ENCODE measurements at places on chromosomes 7 and 10.

- DNase-seq, result no peak
Measured at GRCh38 chr10:100693821-100694220, 51.6 kb upstream of the PAX2 start.

- DNase-seq, result no peak
Measured at GRCh38 chr7:16587129-16587528, 58.4 kb downstream of the ANKMY2 start.

DNA sequence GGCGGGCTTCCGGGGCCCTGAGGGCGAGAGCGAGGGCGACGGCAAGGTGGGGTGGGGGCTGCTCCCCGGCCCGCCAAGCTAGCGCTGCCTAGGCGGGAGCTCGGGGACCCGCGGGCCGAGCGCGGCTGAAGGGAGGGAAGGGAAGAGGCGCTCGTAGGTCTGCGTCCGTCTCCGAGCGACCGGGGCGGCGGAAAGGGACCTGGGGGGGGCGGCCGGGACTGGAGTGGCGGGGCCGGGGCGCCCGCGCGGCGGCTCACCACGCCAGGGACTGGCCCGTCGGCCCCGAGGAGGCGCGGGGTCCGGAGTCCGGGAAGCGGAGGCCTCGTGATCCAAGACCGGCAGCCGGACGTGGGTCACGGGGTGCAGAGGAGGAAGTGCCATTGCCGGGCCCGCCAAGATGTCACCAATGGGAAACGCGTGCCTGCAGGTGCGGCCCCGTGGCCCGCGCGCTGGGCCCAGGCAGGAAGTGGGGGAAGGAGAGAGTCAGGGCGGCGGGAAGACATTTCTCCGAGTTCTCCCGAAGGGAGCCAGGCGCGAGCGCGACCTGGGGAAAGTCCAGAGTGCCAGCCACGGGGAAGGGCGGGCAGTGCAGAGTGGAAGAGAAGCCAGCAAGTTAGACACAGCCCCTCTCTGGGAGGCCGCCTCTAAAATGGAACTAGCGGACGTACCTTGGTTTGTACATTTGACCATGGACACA, 11.9 kb downstream of the HNRNPF start:
- peak; percentile 86 for DNase-seq

- no peak for DNase-seq
Measured at GRCh38 chr10:63573068-63573697, 52.0 kb downstream of the REEP3 start.

GRCh38 chr10:31927565-31927883, 1.1 kb downstream of the ARHGAP12 start:
- no peak for DNase-seq

DNA sequence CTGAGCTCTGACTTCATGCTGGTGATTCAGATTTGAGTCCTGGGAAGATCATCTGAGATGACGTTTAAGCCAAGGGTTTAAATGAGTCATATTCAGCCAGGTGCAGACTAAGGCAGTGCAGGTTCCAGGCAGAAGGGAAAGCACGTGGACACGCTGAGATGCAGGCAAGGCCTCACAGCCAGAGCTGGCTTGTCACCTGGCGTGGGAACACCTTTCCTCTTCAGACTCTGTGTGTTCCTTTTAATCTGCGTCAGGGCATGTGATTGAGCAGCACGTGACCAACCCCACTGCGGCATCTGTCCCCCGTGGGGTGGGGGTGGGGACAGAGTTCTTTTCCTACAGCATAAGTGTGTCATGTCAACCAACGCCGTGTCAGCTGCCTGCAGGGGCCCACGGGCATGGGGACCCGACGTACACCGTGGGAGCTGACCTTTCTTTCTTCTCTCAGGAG, 10.7 kb upstream of the IDI2 start:
- DNase-seq, result peak; percentile 9

DNA sequence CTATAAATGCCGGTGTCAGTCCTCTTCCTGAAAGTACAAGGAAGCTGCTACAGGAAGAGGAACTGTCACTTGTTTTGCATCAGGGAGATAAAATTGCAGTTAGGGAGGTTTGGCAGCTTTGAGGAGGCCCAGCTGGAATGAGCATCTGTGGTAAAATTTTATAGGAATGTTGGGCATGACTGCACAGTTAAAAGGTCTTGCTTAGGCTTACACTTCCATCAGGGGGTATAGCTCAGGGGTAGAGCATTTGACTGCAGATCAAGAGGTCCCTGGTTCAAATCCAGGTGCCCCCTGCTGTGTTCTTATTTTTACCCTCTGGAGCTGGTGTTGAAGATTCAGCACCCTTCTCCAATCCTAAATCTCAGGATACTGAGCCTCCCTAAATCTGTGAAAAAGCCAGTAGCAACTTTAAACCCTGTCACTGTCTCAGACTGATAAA, 65.9 kb downstream of the ZNF467 start:
- no peak for DNase-seq

- DNase-seq, result no peak
Measured at GRCh38 chr7:45414226-45414625, 159.9 kb upstream of the ADCY1 start.

DNA sequence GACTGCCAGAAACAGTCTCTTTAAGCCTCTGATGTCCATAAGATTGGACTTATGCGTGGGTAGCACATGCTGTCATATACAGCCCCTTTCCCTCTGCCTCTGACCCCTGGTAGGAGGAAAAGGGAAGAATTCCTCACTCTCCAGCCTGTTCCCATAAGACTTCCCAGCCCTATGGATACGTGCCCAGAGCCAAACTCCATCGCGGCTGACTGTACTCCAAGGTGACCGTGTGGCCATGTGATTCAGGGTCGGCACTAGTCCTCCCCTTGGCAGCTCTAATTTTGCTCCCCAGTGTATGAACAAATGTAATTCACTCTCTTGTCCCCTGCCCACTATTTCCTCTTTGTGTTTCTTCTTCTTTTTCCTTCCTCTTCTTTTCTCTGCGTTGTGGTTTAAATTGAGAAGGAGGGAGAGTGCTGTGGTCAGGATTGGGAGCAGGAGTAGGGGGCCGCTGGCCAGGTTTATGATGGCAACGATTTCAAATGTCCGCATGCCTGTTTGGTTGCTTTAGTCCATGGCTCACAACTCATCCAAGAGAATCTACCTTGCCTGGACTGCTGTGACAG, 43.8 kb downstream of the PRLHR start:
- DNase-seq, result no peak

DNA sequence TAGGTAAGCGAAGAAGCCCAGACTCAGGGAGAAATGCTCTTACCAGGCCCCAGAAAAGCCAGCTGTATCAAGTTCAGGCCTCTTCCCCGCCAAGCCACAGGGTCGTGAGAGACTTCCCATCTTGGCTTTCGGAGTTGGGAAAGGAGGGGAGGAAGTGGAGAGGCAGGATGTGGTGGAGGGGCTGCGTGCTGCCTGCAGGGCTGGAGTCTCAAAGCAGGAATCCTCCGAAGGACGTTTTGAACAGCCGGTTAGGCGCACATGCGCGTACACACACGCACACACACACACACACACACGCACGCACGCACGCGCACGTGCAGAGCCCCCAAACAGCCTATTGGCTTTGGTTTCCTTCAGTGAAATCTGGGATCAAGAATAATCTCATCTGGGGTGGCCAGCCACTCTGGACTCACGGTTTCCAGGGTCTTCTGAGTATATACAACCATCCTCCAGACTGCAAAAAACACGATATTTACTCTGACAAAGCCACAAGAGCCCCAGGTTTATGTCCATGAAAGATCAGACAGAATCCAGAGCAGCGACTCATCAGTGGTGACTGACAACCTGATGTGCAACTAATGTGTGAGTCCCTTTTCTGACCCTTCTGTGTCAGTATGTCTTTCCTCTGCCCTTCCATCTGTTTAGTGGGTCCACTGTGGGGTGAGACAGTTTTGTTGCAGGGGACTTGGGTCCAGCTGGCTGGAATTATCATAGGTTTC, 115.0 kb upstream of the ZNF438 start:
- DNase-seq, result peak; percentile 33

DNA sequence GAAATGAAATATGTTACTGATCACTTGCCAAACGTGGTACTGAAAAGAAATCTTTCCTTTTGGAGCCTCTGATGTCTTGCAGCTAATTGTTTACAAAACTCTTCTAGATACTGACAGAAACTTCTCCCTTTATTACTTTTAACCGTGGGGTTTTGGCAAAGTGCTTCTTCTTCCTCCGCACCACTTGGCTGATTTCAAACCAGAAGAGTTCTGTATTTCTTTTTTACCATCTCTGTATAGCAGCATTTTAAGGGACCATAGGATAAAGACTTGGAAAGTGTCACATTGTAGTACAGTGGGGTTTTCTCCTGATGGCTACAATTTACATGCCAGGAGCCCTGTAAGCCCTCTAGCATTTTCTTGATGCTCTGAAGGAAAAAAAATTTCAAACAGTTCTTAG, 21.9 kb upstream of the CREB5 start:
- no peak for DNase-seq

- DNase-seq, result no peak
Measured at GRCh38 chr10:122974023-122974422, 6.2 kb upstream of the PSTK start.

GRCh38 chr7:44310221-44310848, 15.1 kb downstream of the CAMK2B start:
- no peak for DNase-seq

GRCh38 chr7:1915956-1916600, 246.0 kb downstream of the ELFN1 start:
- no peak for DNase-seq

DNA sequence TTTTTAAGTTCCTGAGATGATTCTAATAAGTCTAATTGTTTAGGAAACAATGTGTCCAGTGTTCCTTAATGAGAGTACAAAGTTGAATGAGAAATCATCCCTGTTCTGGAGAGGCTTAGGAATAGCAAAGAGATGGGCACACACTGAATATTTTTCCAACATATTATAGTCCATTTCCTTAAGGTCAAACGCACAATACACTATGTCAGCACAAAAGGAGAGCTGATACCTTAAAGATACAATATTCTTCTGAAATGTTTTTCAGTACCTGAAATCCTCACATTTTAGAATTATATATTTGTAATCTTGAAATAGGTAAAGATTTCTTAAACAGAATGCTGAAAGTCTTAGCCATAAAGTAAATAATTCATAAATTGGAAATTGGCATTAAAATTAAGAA, 183.2 kb downstream of the GRM3 start:
- DNase-seq, result no peak

DNA sequence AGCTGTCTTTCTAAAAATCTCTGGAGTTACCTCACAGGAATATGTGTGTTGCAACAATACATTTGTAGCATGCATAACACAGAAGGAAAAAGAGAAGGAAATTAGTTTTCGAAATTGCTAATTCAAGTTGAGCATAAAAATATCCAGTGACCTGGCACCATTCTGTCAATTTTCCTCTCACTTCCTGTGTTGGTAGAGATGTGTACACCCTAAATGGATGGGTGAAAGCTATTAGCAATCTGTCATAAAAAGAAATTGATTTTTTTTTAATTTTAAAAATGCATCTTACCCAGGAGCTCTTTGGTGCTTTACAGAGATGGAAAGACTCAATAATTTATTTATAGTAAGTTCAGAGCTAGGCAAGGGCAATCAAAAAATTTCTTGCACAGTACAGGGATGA, 333.3 kb upstream of the TMEM229A start:
- no peak for DNase-seq

- peak; percentile 40 for DNase-seq
Measured at GRCh38 chr10:99461230-99461629, 30.8 kb upstream of the GOT1 start.

DNA sequence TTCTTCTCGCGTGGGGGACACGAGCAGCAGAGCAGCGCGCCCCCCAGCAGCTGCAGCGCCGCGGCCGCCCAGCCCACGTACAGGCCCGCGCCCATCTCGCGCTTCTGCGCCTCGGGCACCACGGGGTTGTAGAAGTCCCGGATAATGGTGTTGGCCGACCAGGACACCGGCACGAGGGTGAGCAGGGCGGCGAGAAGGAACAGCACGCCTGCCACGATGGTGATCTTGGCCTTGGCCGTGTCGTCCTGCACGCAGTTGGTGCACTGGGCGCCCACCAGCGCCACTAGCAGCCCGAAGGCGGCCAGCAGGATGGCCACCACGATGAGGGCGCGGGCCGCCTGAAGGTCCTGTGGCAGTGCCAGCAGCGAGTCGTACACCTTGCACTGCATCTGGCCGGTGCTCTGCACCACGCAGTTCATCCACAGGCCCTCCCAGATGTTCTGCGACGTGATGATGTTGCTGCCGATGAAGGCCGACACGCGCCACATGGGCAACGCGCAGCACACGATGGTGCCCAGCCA, 529 bp downstream of the CLDN3 start:
- DNase-seq, result no peak

GRCh38 chr10:51425431-51425830, 274.0 kb downstream of the CSTF2T start:
- DNase-seq, result no peak

DNA sequence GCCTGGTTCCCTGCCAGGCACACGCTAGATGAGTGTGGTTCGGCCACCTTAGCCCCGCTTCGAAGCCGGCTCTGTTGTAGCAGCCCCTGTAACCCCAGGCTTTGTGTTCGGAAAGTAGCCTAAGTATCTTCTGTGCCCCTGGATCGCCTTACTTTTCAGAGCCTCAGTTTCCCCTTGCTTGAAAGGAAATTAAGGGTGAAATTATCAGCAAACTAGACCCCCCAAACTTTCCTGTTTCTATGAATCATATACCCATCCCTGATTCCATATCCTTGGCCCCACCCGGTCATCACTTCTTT, 312 bp downstream of the PDCD11 start:
- DNase-seq, result no peak

DNA sequence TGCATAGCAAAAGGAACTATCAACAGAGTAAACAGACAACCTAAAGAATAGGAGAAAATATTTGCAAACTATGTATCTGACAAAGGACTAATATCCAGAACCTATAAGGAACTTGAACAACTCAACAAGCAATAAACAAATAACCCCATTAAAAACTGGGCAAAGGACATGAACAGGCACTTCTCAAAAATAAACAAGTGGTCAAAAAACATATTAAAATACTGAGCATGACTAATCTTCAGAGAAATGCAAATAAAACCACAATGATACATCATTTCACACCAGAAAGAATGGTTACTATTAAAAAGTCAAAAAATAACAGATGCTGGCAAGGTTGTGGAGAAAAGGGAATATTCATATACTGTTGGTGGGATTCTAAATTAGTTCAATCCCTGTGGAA, 17.1 kb downstream of the MAGI2 start:
- peak; percentile 34 for DNase-seq

- no peak for DNase-seq
Measured at GRCh38 chr7:29574659-29575058, 11.0 kb downstream of the PRR15 start.

DNA sequence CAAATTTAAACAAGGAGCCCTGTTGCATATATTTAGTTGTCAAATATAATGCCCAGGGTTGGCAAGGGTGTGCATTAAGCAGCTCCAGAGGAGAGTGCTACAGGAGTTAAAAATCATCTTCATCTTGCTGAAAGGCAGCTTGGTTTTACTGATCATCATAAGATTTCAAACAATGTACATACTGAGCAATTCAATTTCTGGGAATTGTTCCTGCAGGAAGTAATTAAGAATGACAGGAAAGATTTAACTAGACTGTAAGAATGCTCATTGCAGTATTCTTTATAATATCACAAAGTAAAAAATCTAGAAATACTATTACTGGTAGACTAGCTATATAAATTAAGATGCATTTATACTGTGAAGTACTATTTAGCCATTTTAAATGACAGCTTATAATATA, 153.6 kb downstream of the DYNC1I1 start:
- DNase-seq, result no peak

All from NCI-H226 (cell line).